Omental fat pad (tissue), 4 donors: ENCODE measurements at places on chromosomes 3 and 15. TPM values are rescaled to one million over a fixed set of nuclear protein-coding genes. Genes with fewer than 3 reads are reported as not detected.

DNA sequence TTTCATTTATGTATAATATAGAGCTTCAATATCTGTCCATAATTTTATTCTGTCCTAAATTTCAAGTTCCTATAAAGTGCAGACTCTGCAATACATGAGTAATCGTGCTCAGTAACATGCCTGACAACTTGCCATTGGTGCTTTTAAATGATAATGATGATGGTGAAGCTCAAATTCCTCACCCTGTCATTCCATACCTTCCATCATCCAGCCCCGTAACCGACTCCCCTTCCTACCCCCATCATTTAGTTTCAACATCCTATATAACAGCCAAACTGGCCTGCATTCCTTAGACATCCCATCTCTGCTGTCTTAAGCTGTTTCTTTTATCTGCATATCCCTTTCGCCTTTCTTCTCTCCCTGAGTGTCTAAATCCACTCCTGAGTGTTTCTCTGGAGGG is 67.2 kb upstream of the DLG1 start:
- no peak for DNase-seq

GRCh38 chr15:40706121-40706520 is 11.1 kb downstream of the RAD51 start:
- DNase-seq: no peak

DNA sequence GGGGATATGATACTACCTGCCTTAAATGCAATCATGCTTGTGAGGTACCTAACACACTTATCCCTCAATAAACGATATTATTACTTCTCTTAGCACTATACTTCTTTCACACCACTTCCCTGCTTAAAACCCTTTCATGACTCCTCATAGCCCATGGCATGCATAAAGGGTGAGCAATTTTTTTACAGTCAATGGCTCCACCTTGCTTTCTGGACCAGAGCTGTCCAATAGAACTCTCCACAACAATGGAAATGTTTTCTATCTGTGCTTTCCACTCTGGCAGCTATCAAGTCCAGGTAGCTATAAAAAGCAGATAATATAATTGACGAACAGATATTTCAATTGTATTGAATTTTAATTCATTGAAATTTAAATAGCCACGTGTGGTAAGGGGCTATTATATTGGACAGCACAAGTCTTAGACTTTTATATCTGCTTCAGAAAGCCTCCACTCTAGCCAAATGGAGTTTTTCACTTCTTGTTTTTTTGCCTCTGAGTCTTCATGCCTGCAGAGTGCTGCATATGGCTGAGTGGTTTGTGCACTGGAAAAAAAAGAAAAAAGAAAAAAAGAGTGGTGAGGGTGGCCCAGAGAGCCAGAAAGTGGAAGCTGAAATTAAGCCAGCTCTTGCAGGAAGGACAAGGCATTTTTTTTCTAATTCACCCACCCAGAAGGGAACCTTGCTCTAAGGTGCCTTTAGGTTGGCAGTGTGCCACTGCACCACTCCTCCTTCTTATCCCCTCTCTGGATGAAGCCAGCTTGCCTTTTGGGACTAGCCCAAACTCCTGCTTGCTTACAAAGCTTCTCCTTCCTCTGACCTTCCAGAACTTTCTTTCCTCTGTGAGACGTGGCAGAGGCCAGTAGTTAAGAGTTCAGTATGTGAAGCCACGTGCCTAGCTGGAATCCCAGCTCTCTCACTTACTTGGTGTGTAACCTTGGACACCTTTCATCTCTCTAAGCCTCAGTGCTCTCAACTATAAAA is 239.0 kb upstream of the LRTM1 start:
- DNase-seq: no peak

DNA sequence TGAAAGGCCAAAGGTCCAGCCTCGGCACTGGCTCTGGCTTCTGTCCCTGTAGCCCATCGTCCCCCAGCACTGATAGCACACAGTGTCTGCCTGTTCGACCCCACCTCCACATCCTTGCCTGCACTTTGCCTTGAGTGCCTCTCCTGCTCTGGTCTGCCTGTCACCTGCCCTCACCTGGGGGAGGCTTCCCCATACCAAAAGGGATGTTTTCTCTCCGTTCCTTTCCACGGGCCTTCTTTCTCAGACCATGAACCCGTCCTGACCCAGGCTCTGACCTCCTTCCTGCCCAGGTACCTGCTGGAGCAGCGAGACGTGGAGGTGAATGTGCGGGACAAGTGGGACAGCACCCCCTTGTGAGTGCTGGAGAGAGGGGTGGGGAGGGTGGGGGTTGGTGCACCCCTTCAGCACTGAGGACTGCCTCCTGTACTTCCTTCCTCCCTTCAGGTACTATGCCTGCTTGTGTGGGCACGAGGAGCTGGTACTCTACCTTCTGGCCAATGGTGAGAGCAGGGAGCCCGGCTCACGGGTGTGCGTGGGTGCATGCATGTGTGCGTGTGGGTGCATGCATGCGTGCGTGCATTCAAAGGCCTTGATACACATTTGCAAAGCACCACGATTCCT is 1.5 kb downstream of the ABTB1 start:
- peak; percentile 17 for DNase-seq

DNA sequence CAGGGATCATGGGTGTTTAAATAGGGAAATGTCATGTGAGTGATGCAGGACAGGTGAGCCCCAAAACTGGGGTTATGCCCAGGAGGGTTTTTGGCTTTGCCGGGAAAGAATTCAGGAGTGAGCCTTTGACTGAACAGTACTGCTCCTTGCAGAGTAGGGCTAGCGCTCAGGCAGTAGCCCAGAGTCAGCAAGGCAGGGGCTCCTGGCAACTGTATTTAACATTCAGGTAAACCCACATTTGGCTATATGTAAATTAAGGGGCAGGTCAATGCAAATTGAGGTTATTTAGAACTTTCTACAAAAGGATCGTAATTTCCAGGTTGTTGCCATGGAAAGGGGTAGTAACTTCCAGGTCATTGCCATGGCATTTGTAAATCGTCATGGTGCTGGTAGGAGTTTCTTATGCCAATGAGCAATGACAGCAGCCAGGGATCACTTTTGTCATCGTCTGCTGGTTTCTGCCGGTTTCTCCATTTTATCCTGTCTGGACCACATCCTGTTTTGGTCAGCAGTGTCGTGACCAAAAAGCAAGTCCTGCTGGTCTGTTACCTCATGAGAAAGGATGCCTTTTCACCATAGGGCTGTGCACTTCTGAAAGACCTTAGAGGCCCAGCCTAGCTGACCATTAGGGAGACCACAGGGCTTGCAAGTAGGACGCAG is 24.3 kb downstream of the MTHFS start:
- DNase-seq: no peak

DNA sequence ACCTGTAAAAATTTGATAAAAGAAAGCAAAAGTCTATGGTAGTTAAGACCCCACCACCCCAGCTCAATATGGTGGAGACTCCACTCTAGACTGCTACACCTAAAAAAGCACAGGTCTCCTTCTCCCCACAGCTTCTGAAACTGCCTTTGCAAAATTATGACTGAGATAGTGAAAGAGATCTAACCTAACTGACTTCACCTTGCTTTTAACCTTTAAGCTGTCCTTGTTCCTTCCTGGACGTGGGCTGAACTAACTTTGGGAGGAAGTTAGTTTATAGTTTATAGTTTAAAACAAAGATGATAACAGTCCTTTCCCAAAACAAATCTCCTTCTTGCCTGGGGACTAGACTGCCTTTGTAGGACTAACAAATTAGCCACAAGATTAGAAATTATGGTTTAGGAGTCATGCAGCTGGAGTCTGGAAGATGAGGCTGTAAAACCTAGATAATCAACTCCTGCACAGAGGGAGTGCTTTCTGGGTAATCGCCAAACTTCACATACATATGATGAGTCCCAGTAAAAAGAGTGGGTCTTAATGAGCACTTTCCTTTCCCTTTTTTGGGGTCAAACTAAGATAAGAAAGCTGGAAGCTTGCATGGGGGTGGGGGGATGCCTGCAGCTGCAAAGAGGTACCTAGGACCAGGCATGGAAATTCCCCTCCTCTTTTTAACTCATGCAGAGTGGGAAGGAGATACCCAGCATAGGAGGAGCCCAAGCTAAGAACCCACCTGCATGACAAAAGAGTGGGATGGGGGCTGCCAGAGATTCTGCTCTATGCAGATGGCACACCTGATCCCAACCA is 17.5 kb downstream of the CCR8 start:
- no peak for DNase-seq

DNA sequence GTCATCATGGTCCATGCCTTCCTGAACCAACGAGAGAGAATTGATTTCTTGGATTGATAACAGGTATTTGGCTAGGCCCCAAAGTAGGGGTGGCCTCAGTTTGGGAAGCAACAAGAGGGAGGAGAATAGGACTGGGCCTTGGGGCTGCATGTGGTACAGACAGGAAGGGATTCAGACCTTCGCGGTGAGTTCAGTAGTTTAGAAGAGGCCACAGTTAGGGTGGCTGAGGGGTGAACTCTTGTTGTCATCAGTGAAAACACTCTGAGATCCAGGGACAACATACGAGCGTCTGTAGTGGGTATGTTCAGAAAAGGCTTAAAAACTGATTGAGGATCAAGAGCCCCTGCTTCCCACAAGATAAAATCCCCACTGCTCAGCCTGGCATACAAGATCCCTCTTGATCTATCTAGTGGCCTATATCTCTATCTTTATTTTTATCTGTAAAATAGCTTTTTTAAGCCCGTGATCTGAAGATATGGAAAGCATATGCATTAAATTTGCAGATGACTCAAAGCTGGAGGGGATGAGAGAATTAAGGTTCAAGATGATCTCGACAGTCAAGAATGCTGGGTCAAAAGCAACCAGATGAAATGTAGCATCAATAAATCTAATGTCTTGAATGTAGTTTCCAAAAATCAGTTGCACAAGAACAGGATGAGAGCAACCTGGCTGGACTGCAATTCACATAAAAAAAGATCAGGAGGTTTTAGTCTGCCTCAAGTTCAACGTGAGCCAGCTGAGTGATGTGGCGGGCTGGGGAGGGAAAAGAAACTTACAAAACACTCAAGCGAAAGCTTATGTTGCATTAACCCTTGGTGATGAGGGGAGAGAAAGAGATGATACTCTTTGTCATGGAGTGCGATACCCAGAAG is 221.1 kb upstream of the TLE3 start:
- DNase-seq: no peak

The KBTBD13 gene
- total RNA-seq: not detected

The CGNL1 gene
- total RNA-seq: 13.7 TPM

The PAK6 gene
- total RNA-seq: not detected

The SLC25A38 gene
- total RNA-seq: 24.0 TPM

The STARD9 gene
- 16.5 TPM for total RNA-seq

The KNG1 gene
- 0.09 TPM for total RNA-seq

The TRIM71 gene
- total RNA-seq: not detected
